ENCODE measurements at places on chromosomes 4 and X.

DNA sequence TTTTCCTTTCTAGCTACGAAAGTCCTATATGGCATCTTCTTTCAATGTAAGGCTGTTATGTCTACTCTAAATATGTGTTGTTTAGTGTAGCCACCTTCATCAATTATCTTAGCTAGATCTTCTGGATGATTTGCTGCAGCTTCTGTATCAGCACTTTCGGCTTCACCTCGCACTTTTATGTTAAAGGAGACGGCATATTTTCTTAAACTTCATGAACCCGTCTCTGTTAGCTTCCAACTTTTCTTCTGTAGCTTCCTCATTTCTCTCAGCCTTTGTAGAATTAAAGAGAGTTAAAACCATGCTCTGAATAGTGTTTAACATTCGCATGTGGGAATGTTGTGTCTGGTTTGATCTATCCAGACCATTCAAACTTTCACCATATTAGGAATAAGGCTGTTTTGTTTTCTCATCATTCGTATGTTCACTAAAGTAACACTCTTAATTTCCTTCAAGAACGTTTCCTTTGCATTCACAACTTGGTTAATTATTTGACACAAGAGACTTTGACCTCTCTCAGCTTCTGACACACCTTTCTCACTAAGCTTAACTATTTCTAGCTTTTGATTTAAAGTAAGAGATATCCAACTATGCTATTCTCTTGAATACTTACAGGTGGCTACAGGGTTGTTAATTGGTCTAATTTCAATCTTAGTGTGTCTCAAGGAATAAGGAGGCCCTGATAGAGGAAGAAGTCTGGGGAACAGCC, 476.8 kb downstream of the GABRG1 start:
- no peak for DNase-seq

- no peak for DNase-seq
Measured at GRCh38 chr4:125105561-125105960, 209.2 kb upstream of the FAT4 start.

DNA sequence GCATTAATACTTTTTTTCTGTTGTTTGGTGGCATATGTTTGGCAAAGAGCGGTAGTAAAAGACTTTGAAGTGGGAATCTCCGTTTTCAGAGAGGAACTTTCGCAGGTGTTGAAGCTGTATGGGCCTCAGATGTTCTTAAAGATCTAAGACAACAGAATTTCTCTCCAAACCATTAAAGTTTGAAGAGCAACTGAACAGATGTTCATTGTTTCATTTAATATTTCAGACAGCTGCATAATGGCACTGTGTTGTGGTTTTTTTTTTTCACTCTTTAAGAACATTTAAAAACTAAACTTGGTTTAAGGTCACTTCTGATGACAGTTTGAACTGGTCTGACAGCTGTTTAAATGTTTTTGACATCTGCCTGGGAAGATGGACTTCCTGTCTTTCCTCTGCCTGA, 882.7 kb upstream of the PCDH10 start:
- no peak for DNase-seq

- no peak for DNase-seq
Measured at GRCh38 chr4:159414305-159414704, 311.4 kb downstream of the RAPGEF2 start.

- no peak for DNase-seq
Measured at GRCh38 chr4:1536579-1537409, 130.6 kb upstream of the NKX1-1 start.

DNA sequence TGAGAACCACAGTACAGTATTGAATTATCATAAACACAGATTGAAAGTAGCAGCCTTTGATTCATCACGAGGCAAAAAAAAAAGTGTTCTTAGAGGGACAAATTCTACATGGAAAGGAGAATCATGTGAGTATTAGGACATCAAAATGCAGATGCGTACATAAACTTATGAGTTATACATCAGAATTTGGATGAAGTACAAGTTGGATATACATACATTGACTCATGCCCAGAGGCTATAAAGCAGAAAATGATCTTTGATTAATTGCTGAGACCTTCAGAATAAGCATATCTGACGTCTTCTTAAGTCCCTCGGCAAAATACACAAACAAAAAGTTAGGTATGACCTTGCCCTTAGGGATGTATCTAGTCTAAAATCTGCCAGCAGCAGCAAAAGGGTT, 206.4 kb downstream of the LDB2 start:
- no peak for DNase-seq

GRCh38 chrX:139784807-139785206, 76.8 kb upstream of the MCF2 start:
- no peak for DNase-seq

DNA sequence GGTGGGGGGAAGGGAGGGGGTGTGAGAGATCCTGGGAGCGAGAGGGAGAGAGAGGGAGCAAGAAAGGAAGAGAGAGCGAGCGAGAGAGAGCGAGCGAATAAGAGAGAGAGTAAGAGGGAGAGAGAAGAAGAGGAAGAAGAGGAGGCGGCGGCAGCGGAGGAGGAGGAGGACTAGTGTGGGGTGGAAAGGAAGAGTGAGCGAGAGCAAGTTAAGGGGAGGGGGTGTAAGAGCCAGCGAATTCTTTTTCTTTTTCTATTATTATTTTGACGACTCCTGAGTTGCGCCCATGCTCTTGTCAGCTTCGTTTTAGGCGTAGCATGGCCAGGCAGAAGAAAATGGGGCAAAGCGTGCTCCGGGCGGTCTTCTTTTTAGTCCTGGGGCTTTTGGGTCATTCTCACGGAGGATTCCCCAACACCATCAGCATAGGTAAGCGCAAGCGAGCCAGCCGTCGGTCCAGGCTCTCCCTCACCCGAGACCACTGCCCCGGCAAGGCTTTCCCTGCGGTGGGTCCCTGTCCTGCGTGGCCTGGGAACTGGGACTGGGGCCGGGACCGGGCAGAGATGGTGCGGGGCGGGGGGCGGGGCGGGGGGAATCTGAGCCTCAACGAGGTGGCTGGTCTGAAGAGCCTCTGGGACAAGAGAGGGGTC, at the start of gene GRIA3:
Gene GRIA3, plus strand, starts transcription at position 60 of the 647 bp plus-strand sequence. Its CDS starts 258 bp downstream, at position 318.
- peak; percentile 68 for DNase-seq

DNA sequence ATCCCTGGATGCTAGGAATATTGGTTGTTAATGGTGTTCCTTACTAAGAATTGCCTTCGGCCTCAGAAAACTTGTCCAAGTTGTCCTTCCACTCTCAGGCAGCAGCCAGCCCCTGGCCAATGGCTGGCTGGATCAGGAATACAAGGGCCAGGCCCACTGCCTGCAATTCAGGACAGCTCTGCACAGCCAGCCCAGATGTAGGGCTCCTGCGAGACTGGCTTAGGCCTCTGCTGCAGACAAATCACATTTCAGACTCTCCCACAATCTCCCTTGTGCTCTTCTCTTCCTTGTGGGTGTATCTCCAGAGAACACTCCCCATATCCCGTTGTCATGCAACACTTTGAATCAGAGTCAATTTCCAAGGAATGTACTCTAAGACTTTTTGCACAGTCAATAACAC, 747.6 kb upstream of the FTHL17 start:
- no peak for DNase-seq

DNA sequence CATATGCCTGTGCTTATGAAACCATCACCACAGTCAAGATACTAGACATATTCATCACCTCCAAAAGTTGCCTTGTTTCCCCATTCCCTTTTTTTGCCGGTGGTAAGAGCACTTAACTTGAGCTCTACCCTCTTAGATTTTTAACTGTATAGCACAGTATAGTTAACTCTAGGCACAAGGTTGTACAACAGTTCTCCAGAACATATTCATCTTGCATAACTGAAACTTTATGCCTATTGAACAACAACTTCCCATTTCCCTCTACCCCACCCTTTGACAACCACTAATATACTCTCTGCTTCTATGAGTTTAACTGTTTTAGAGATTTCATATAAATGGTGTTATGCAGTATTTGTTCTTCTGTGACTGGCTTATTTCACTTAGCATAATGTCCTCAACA, 119.3 kb downstream of the ASB9 start:
- no peak for DNase-seq

DNA sequence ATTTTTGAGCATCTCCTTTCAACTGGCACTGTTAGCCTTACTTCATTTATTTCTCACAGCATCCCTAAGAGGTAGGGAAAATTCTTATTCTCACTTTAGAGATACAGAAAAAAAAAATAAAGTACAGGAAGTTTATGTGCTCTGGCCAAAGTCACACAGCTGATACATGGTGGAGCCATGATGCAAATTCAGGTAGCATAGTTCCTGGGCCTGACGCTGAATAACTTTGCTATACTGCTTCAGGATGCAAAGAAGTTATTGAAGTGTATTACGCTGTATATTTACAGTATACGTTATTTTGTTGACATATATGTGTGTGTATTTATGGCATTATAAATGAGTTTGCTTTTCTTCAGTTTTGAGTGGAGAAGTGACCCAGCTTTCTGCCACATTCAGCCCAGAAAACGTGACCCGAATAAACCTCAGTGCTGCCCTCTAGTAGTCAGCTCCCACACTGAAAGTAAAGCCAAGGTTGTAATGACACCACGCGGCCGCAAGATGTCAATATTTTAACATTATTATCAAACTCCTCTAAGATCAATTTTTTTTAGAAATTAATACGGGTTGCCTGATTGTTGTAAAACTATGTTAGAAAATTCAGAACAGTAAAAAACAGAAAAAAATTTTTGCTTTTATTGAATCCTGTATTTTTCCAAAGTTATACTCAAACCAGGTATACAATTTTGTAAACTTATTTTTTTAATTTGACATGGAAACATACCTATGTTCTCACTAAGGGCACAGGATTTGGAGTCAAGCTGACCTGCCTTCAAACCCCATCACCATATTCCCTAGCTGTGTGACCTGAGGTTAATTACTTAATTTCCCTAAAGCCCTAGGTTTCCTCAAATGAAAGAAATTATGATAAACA, 3.8 kb upstream of the GUCY2F start:
- peak; percentile 33 for DNase-seq

- DNase-seq = no peak
Measured at GRCh38 chr4:61293707-61294400, 93.7 kb downstream of the ADGRL3 start.

DNA sequence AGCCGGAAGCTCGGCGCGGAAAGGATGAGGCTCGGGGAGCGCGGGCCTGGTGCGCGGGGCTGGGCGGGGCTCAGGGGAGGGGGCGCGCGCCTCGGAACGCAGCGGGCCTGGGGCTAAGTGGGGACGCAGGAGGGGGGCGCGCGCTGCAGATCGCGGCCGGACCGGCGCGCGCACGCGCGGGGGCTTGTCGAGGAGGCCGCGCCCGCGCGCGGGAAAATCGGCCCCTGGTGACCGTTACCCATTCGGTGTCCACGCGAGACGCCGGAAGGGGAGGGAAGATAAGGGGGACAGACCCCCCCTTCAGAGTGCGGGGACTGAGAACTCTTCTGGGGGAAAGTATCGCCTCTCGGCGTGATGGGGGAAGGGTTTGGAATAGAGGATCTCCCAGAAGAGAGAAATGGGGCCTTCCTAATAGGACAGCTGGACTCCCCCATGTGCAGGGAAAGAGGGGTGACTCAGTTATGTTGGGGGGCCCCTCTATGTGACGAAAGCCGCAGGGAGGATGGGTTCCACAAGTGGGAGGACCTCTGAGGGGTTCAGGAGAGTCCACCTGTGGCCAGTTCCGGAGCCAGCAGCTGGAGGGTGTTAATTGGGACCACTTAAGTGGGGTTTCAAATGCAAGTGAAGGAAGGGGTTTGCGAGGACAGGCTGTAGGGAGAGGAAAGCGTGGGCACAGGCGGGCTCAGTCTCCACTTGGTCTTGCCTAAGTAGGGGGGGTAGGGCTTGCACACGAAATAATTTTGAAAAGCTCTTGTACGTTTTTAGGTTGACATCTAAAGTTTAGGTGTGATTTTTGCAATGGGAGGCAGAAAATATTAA, 584 bp downstream of the SUV39H1 start:
- DNase-seq = peak; percentile 4

DNA sequence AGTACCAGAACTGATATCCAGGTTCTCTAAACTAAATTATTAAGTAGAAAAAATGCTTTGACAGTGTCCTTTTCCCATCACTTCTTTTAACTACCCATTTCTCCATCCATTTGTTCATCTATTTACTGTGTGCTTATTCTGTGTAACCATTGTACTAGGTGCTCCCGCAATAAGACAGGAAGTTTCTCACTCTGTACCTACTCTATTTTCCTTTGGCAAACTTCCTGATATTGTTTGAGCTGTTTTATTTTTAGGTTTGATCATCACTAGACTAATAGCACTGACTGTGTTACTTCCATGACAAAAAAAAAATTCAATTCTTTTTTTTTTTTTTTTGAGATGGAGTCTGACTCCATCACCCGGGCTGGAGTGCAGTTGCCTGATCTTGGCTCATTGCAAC, 102.5 kb upstream of the CASK start:
- DNase-seq = no peak

DNA sequence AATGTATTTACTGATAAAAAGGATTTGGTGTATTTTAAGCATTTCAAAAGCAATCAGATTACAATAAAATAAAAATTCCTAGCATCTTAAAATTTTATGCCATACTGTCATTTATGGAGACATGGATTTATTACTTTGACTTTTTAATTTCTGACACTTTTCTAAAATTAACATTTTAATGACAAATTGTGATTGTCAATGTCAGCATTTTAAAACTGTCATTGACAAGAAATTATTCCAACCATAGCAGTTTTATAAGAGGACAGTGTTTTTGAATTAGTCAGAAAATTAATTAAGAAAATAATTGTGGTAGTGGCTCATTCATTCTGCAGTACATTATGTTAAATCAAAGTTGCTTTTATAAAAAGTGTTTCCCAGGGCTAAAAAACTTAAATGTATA, 1954.4 kb downstream of the ARAP2 start:
- no peak for DNase-seq

GRCh38 chr4:16900325-16900724, 1.9 kb upstream of the LDB2 start:
- no peak for DNase-seq

GRCh38 chr4:99612281-99612680, 37.7 kb downstream of the MTTP start:
- DNase-seq = no peak

GRCh38 chrX:154370300-154371016, 4.0 kb downstream of the FLNA start:
- DNase-seq = no peak

DNA sequence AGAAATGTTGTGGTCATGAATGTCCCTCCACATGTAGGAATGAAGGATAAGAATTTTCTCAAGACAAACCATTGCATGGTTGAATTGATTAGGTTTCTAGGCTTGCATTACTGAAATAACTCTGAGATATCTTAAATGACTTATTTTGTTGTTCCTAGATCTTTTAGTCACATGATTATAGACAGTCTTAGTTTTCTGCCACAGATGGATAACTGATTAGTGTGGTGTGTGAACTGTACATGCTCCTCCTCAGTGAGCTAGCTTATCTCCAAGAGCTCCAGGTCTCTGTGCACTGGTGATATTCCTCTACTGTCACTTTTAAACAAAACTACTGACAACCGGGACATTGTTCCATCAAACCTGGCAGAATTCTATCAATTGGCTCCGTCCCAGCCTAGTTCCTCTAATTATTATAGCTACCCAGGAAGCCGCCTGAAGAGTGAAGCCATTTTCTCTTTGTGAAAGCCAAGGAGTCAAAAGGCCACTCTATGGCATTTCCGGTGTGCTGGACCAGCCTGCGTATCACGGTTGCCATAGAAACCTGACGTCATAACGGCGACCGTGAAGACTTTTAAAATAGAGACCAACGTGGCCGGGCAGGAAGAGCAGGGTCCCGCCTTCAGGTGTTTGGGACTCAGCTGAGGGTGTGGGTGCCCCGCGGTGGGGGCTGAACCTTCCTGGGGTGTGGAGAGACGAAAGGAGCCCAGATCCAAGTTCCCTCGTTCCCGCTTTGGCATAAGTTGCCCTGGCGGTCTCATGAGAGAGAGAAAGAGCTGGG, 28.1 kb downstream of the BEX3 start:
- DNase-seq = peak; percentile 84

- peak; percentile 81 for DNase-seq
Measured at GRCh38 chr4:158042591-158043030, 130.2 kb downstream of the GASK1B start.

GRCh38 chrX:152915541-152916241, 17.8 kb downstream of the ZNF185 start:
- DNase-seq = peak; percentile 52

All from astrocyte (in vitro differentiated cells and primary cell).